HFFc6 (cell line): ENCODE measurements at places on chromosomes 7 and 10.

- DNase-seq = no peak
- H3K27me3 ChIP-seq = no peaks in the 10 kb centered on the region; the same call in 1 of the 2 replicates
- H3K36me3 ChIP-seq = peaks cover 5% of the 10 kb centered on the region; the same call in 1 of the 2 replicates
- H3K27ac ChIP-seq = no peak overlapping the region
Observed at GRCh38 chr7:120043250-120043649, 229.7 kb upstream of the KCND2 start.

- DNase-seq = peak; percentile 36
- H3K4me1 ChIP-seq = peaks cover 19% of the 10 kb centered on the region
- H3K4me3 ChIP-seq = no peak overlapping the region
- H3K27me3 ChIP-seq = peaks cover 3% of the 10 kb centered on the region
- H3K27ac ChIP-seq = no peak overlapping the region
Observed at GRCh38 chr7:156474241-156474743, 166.3 kb upstream of the RNF32 start.

DNA sequence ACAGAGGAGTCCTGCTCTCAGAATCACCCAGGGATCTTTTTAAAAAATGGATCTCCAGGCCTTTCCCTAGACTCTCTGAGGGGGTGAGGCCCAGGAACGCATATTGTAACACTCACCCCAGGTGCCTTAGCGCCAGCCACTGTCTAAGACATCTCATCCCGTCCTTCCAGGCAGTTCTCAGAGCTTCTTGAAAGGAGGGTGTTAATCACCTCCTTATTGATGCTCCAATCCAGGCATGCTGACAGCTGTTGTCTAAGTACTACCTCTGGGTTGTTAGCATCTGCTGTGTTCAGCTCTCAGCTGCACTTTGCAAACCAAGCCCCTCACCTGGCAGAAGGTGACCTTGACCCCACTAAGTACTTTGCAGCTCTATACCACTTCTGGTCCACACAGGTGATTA is 36.0 kb downstream of the KIAA1549 start:
- DNase-seq = no peak
- no peaks in the 10 kb centered on the region for H3K36me3 ChIP-seq
- H3K27ac ChIP-seq = no peak overlapping the region
- no peaks in the 10 kb centered on the region; the same call in 1 of the 2 replicates for H3K27me3 ChIP-seq
- no peak overlapping the region for H3K4me3 ChIP-seq

DNA sequence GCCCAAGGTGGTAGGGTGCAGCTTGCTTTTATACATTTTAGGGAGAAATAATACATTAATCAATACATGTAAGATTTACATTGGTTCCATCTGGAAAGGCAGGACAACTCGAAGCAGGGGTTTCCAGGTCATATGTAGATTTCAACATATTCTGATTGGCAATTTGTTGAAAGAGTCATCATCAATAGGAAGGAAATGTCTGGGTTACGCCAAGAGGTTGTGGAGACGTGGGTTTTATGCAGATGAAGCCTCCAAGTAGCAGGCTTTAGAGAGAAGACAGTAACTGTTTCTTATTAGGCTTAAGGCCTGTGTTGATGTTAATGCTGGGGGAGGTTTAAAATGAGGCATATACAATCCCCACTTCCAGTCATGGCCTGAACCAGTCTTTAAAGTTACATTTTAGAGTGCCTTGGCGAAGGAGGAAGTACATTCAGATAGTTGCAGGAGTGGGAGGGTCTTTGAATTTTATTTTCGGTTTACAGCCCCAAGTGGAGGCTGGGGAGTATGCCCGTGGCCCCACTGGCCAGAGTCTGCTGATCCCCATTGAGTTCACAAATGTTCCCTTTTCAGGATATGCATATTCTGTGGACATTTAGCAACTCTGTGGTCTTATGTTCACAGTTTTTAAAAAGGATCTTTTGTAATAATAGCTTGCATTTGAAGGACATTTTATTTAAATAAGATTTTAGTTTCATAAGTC is 166.0 kb upstream of the GDF10 start:
- H3K27ac ChIP-seq = no peak overlapping the region
- peaks cover 8% of the 10 kb centered on the region; the same call in 1 of the 2 replicates for H3K36me3 ChIP-seq
- H3K4me3 ChIP-seq = no peak overlapping the region
- H3K4me1 ChIP-seq = peaks cover 33% of the 10 kb centered on the region
- no peak for DNase-seq

GRCh38 chr10:4770801-4771553 is 55.0 kb upstream of the AKR1E2 start:
- H3K36me3 ChIP-seq = peaks cover 13% of the 10 kb centered on the region; the same call in 1 of the 2 replicates
- H3K4me3 ChIP-seq = peak overlapping the region; percentile 81
- H3K27me3 ChIP-seq = no peaks in the 10 kb centered on the region
- peak overlapping the region; percentile 99 for H3K27ac ChIP-seq

DNA sequence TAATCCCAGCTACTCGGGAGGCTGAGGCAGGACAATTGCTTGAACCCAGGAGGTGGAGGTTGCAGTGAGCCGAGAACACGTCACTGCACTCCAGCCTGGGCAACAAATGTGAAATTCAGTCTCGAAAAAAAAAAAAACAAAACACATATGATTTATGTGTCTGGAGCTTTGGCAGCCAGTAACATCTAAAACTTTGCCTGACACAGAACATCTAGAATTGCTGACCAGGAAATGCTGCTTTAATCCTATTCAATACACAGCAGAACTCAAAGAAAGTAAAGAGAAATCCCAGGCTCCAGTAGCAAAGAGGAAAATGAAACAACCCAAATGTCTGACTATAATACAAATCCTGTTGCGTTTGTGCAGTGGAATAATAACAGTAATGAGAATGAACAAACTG is 4.5 kb upstream of the CCDC6 start:
- no peak overlapping the region for H3K27ac ChIP-seq
- no peak for DNase-seq
- H3K4me1 ChIP-seq = peaks cover 24% of the 10 kb centered on the region
- no peaks in the 10 kb centered on the region; the same call in 1 of the 2 replicates for H3K36me3 ChIP-seq
- peaks cover 4% of the 10 kb centered on the region; the same call in 1 of the 2 replicates for H3K27me3 ChIP-seq

DNA sequence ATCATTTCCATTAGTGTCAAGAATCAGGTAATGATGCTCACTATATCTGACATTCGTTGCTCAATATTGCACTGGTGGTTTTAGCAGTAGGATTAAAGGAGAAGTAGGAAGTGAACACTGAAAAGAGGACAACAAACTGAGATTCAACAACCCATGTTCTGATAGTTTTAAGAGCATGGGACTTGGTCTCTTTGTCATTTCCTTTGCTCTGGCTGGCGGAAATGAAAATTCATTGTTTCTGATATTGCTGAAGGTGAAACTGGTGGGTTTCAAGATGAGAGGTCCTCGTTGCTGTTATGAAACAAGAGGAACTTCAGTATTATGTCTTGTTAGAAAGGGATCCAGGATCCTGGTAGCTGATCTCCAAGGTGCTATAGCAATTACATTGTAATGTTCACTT is 129.0 kb downstream of the DNAH11 start:
- no peaks in the 10 kb centered on the region for H3K4me1 ChIP-seq
- no peak overlapping the region for H3K4me3 ChIP-seq
- no peak for DNase-seq
- no peaks in the 10 kb centered on the region for H3K36me3 ChIP-seq

DNA sequence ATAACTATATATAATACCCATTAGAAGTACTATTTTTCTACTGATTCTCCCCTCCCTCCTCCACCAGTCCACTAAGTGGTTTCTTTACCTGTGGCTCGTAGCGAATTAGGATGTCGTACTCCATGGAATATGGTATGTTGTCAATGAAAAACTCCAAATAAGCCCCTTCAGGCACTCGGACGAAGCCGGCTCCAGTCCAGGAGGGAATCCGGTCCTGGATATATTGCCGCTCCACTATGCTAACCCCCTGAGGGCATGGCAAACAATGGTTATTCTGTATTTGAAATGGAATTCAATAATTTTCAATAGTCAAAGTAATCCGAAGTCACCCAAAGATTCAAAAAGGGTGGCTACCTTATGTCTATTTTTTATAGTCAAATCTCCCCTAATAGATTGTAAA is 40.1 kb downstream of the LAMB1 start:
- peaks cover 59% of the 10 kb centered on the region for H3K36me3 ChIP-seq
- no peak overlapping the region for H3K27ac ChIP-seq
- H3K27me3 ChIP-seq = no peaks in the 10 kb centered on the region; the same call in 1 of the 2 replicates
- peaks cover 27% of the 10 kb centered on the region for H3K4me1 ChIP-seq

DNA sequence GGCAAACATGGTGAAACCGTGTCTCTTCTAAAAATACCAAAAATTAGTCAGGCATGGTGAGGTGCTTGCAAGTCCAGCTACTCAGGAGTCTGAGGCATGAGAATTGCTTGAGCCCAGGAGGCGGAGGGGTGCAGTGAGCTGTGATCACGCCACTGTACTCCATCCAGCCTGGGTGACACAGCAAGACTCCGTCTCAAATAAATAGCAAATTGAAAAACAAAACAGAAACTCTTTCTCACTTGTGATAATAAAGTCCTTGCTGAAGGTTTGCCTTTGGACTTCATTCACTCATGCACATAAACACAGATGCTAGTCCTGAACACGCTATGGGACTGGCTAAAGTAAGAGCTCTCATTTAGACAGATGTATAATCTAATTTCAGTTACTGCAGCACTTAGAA is 37.6 kb downstream of the ANK3 start:
- H3K36me3 ChIP-seq = no peaks in the 10 kb centered on the region
- no peak overlapping the region for H3K4me3 ChIP-seq
- peaks cover 27% of the 10 kb centered on the region for H3K4me1 ChIP-seq
- no peak for DNase-seq
- H3K27me3 ChIP-seq = no peaks in the 10 kb centered on the region; the same call in 1 of the 2 replicates
- no peak overlapping the region for H3K27ac ChIP-seq

DNA sequence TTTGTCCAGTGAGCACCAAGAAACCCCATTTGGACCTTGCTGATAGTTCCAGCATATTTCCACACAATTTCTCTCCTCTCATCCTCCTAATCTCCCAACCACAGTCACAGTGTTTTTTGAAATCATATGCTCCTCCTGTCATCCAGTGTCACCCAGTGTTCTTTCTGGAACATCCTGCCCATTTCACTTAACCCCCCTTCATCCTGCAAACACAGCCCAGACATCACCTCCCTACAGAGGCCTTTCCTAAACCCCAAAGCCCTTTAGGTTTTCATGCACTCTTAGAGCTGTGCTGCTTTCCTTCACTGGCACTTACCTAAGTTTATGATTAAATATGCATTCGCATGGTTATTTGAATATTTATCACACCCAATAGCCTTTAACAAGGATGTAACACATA is 1158.0 kb upstream of the C7orf33 start:
- H3K4me1 ChIP-seq = peaks cover 24% of the 10 kb centered on the region; the same call in 1 of the 2 replicates
- no peak for DNase-seq
- H3K27me3 ChIP-seq = no peaks in the 10 kb centered on the region

- H3K4me1 ChIP-seq = no peaks in the 10 kb centered on the region
- no peak overlapping the region for H3K27ac ChIP-seq
- no peaks in the 10 kb centered on the region for H3K27me3 ChIP-seq
- DNase-seq = no peak
- no peaks in the 10 kb centered on the region for H3K36me3 ChIP-seq
- H3K4me3 ChIP-seq = no peak overlapping the region
Observed at GRCh38 chr10:66455304-66455703, 470.5 kb upstream of the LRRTM3 start.

DNA sequence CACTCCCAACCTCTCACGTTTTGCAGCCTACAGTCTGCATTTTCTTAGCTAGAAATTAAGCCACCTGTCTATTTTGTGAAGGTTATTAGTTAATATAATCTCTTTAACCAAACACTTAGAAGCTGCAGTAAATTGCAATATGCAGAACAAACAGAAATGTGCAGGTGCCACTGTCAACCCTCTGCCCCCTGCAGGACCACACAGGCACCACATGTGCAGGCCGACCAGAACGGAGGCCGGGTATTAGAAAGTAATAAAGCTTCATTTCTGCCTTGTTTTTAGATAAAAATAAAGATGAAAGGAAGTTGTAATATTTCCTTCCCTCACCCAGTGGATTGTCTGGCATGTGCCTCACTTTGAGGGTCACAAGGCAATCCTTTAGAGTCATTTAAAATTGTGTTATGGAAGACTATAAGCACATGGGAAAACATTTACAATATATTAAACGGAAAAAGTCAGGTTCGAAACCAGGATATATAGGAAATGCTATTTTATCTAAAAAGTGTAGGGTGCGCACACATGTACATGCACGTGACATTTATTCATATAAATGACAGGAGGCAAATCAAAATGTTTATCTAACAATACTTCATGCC is 158.2 kb downstream of the ARHGAP12 start:
- no peak overlapping the region for H3K4me3 ChIP-seq
- H3K36me3 ChIP-seq = no peaks in the 10 kb centered on the region

- H3K4me1 ChIP-seq = no peaks in the 10 kb centered on the region
- no peak overlapping the region for H3K4me3 ChIP-seq
- H3K27ac ChIP-seq = no peak overlapping the region
- H3K27me3 ChIP-seq = peaks cover 5% of the 10 kb centered on the region; the same call in 1 of the 2 replicates
- no peak for DNase-seq
Observed at GRCh38 chr7:29518616-29519015, 45.0 kb upstream of the PRR15 start.

DNA sequence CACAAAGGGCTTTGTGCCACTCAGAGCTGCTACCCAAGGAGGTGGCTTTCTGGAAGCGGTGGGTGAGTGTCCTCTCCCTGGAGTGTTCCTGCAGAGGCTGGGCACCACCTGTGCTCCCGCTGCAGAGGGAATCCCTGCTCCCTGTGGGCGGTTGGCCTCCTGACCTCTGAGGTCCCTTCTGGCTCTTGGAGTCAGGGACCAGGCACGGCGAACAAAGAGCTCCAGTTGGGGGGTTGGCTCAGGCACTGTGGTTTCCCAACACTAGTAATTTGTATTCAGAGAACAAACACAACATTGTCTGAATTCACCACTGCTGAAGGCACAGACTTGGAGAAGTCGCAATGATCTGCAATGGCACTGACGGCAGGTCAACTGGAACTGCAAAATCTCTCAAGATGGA is 328.9 kb downstream of the PRPF18 start:
- H3K4me1 ChIP-seq = peaks cover 35% of the 10 kb centered on the region
- no peak overlapping the region for H3K4me3 ChIP-seq
- DNase-seq = no peak
